Naive thymus-derived CD8-positive, alpha-beta T cell (primary cell): ENCODE measurements at places on chromosomes 6 and 20.
A peak's percentile ranks its signal among the peaks of the same experiment; 100 is the strongest.

DNA sequence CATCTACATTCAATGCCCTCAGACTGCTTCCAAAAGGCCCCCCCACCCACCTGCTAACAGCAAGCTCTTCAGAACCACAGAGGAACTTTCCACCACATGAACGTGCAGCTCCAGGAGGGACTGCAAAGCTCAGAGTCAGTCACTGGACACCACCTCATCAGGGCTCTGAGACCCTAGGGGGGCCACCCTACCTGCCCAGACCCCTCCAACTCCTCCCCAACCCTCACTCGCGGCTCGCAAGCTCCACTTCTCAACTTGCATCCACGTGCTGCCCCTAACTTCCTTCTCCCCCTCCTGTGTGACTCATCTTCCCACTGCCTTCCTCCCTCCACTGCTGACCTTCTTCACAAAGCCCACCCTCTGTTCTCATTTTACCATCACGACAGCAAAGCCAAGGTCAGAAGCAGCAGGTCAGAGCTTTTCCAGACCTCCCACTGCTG lies 6.5 kb downstream of the MBOAT1 start:
- no peak for DNase-seq

DNA sequence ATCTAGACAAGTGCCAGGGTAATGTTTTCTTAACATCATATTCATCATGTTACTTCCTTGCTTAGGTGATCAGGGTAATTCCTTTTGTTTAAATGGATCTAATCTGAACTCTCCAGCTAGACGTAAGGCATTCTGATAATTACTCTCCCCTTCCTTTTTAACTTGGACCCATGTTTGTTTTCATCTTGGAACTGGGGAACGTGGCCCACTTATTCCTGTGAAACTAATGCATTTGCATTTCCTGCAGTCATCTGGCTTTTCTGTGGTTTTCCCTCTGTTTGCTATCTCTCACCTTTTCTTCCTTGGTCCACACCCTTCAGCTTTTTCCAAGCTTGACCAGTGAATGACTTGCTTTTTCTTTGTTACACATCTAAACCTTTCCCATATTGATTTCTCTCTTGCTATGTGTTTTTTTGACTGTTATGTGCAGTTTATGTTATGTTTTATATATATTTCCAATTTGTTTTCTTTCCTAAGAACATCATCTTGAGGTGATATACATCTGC lies 33.3 kb downstream of the SLX4IP start:
- no peak for DNase-seq

GRCh38 chr6:131356161-131356560 lies 216.9 kb upstream of the ARG1 start:
- no peak for DNase-seq

DNA sequence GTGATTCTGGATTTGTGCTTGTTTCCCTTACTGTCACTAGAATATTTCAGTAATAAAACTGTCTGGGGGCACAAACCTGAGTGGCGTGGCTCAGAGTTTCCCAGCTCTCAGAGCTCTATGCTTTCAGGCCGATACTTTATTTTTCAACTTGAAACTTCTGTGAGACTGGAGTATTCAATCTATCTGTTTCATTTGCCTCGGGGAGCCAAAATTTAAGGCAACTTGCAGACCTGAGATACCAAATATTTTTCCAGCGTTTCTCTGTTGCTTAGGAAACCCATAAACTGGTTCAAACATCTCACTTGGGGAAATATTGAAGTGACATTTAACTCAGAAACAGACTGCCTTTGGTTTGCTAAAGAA lies 74.7 kb downstream of the SOBP start:
- DNase-seq, result no peak

DNA sequence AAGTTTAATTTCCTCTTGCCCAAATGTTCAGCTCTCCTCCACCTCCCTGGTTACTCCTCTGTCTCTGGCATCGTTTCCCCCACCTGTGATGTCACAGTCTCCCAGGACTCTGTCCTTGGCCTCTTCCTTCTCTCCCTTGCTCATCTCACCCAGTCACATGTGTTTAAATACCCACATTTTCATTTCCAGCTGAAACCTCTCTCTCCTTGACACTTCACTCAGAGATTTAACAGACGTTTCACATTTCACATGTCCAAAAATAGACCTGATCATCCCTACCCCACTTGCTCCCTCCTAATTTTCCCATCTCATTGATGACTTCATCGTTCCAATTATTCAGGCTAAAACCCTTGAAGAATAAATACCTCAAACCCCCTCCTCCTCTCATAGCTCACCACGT lies 604.1 kb upstream of the JAG1 start:
- DNase-seq, result no peak

DNA sequence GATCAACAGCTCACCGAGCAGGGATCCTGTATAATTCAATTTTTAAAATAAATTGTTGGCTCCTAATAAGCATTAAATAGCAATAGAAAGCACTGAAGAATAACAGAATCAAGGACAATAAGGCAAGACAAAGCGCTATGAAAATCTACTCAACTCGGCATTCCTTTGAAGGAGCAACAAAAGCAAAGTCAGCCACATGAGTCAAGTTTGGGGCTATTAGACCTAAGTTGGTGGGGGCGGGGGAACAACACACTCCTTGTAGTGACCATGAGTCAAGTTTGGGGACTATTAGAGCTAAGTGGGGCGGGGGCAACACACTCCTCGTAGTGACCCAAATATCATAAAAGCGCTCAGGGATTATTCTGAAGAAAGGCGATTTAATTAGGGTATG lies 120.0 kb downstream of the FOXC1 start:
- no peak for DNase-seq

DNA sequence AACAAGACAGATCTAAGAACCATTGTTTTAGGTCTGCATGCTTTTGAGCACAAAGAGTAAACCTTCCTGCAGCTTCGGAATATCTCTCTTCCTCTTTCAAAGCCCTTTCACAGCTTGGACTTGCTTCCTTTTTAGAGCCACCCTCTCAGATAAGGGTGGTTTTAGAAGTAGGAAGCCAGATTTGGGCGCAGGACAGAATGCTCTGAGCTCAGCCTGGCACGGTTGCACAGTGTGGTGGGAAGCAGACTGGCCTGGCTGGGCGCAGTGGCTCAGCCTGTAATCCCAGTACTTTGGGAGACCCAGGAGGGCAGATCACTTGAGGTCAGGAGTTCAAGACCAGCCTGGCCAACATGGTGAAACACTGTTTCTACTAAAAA lies 35.6 kb upstream of the PNRC1 start:
- DNase-seq, result no peak

DNA sequence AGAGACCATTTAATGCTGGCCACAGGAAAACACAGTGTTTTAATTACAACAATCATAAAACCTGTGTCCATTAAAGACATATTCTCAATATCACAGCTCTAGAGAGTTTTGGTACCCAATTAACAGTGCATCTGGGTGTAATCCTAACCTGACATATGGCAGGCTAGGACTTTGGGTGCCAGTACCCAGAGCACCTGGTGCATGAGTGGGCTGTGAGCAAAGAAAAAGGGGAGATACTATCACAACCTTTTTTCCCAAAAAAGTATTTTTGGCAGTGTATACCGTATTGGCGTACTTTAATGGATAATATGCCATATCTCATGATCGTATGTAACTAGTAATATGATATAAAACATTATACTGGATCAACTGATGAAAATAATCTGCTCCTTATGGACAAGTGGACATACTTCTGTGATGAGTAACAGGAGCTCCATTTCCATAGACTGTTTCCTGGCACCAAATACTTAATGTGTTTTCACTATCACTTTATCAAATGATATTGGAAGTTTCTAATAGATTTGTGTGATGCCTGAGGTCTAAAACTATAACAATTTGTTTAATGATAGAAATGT lies 91.7 kb downstream of the COL19A1 start:
- no peak for DNase-seq

GRCh38 chr20:49287555-49288249 lies 9.8 kb upstream of the ZNFX1 start:
- DNase-seq, result no peak

- DNase-seq, result no peak
Observed at GRCh38 chr6:21423106-21423854, 170.3 kb upstream of the SOX4 start.

DNA sequence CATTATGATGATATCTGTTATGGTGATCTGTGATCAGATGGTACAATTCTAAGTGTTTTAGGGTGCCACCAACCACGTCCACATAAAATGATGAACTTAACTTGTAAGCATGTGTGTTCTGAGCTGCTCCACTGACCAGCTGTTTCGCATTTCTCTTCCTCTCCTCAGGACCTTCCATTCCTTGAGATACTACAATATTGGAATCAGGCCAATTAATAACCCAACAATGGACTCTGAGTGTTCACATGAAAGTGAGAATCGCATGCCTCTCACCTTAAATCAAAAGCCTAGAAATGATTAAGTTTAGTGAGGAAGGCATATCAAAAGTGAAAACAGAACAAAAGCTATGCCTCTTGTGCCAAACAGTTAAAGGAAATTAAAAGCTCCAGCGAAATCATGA lies 114.6 kb downstream of the MAN1A1 start:
- DNase-seq, result no peak

DNA sequence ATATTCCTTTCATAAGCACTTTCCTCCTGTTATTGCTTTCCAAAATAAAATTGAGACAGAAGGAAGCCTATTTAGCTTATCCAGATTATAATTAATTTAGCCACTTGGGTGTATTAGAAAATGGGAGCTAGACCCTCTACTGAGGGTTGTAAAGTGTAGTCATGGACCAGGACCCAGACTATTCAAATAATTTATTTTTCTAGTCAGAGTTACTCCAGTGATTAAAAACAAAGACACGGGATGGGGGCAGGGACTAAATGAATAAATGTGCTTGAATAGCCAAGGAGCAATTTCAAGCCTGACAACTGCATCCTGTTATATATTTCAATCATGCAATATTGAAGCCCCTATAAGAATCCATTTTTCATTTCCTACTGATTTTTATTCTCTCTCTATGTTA lies 41.6 kb downstream of the KLHL32 start:
- no peak for DNase-seq

GRCh38 chr6:164346631-164347030 lies 932.1 kb downstream of the QKI start:
- no peak for DNase-seq

DNA sequence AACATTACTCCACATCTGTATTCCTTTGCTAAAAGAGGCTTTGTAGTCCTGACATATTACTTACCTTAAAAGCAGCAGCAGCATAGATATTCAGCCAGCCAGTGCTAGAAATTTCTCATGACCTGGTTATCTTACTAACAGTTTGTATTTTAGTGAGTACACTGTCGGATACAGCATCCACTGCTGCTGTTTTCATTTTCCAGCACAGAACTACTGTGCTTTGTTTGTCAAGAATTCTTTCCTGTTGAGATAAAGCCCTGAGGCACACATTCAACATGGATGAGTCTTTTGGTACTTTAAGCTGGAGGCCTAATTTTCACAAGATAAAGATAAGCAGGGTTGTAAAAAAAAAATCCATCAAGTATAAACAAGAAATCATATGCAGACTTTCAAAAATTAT lies 311.2 kb upstream of the OPRM1 start:
- no peak for DNase-seq

GRCh38 chr6:158769771-158770432 lies 49.3 kb downstream of the EZR start:
- no peak for DNase-seq

GRCh38 chr20:39541136-39541803 lies 579.1 kb downstream of the DHX35 start:
- no peak for DNase-seq

GRCh38 chr20:11553603-11554002 lies 364.1 kb upstream of the BTBD3 start:
- DNase-seq, result no peak

GRCh38 chr6:24926192-24926591 lies 9.6 kb downstream of the RIPOR2 start:
- no peak for DNase-seq

- no peak for DNase-seq
Observed at GRCh38 chr6:64817525-64817924, 889.5 kb downstream of the EYS start.

DNA sequence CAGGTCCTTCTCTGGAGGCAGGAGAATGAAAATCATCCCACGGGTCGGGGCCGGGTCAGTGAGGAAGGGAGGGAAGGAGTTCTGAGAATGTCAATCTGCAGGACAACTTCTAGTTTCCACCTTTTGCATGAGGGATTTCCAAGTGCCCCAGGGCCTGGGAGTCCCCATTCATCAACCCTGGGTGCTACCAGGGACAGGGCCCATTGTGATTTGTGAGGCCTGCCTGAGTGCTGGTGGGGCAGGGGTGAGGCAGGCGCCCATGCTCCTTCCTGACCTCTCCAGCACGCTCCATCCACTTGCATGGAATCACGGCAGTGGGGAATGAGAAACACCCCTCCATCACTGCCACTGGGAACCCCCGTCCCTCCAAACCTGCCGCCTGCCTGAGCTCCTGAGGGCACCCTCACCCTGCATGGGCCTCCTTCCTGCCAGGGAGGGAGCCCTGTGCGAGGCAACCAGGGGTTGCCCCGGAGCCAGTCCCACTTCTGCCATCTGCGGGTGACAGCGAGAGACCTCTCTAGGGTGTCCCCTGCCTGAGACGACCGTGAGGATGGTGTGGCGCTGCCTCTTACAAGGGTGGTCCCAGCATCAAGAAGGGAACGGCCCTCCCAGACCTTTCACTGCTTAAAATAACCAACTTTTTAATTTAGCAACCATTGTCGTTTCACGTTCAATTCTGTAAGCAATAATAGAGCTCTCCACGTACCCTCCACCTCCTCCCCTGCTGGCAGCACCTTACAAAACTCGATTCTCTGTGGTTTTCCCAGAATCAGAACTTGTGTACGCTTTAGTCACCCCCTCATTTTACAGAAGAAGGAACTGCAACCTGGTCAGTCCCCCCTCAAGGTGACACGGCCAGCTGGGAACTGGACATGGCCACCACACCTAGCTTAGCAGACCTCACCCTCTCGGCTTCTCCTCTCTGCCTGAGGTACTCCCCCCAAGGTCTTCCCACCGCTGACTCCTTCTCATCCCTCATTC lies 28.6 kb downstream of the PMEPA1 start:
- peak; percentile 75 for DNase-seq

DNA sequence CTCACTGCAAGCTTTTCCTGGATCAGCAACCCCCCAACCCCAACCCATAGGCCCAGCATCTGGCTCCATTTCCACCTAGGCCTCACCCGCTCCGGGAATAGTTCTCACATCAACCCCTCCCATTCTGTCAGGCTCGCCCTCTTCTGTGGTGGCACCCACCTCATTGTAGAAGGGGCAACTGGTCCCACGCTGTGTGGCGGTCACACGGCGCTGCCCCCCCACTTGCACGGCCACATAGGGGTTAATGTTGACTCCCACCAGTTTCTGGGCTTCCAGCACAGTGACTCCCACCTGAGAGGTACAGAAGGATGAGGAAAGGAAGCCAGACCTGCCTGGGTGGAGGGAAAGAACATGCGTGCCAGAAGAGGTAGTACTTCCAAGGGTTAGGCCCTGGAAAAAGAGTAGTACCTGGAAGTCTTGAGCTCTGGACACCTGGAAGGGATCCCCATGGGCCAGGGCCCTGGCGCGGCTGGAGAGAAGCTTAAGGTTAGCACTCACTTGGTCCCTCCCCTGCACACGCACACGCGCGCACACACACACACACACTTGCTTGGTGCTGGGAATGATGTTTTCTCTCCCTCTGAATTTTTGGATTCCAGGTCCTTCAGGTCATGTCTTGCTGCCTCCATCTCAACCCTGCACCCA lies 12.7 kb upstream of the SPAG4 start:
- no peak for DNase-seq
